IPS DF 6.9 (cell line): ENCODE measurements at places on chromosomes 1 and 21.

DNA sequence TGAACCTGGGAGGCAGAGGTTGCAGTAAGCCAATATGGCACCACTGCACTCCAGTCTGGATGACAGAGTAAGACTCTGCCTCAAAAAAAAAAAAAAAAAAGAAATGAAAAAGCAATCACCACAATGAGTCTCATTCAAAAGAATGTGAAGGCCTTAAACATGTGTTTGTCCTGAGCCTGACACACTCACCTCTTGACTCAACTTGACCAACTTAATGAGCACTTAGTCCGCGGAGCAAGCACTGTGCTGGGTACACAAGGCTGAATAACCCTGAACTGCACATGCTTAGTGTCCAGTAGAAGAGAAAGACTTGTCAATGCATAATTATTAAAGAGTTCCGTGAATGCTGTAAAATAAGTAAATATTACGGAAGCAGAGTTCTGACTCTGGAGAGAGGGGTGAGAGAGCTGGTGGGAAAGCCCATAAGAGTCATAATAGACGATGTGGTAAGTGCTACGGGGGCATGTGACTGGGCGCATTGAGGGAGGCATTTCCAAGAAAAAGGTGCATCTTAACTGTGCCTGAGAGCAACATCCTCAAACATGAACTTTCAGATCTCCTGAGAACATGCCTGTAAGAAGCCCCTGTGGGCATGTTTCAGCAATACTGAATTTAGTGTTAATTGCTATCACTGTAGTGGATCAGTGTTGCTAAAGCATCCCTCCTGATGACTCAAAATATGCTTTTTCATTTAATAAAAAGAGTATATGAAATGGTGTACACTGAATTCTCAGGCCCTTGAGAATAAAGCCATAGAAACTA is 27.2 kb downstream of the MCOLN2 start:
- no peak for DNase-seq

DNA sequence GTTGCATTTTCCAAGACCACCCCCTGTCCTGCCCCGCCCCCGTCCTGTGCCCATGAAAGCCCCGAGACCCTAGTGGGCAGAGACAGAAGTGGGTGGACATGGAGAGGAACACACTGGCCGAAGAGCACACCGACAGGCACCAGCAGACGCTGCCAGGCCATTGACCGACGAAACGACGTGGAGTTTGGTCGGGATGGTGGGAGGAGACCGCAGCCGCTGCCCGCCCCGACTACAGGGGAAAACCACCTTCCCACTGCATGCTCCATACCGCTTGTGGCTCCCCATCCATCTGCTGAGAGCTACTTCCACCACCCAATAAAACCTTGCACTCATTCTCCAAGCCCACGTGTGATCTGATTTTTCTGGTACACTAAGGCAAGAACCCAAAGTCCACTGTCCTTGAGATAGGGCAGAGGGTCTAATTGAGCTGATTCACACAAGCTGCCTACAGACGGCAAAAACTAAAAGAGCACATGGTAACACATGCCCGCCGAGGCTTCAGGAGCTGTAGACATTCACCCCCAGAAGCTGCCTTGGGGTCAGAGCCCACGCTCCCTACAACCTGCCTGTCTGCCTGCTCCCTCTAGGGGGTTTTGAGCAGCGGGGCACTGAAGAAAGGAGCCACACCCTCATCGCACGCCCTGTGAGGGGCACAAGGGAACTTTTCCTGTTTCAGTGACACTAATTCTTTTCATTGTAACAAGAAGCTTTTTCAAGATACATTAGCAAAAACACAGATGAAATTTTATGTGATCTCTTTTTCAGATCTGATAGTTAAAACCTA is 81.2 kb upstream of the RAB3GAP2 start:
- DNase-seq, result no peak

GRCh38 chr1:65729259-65729658 is 63.4 kb upstream of the PDE4B start:
- DNase-seq, result no peak

- DNase-seq, result no peak
These were observed 6.6 kb downstream of the GOLT1A start for GRCh38 chr1:204207136-204207616.

GRCh38 chr1:39103328-39104157 is 77.4 kb downstream of the NDUFS5 start:
- no peak for DNase-seq

DNA sequence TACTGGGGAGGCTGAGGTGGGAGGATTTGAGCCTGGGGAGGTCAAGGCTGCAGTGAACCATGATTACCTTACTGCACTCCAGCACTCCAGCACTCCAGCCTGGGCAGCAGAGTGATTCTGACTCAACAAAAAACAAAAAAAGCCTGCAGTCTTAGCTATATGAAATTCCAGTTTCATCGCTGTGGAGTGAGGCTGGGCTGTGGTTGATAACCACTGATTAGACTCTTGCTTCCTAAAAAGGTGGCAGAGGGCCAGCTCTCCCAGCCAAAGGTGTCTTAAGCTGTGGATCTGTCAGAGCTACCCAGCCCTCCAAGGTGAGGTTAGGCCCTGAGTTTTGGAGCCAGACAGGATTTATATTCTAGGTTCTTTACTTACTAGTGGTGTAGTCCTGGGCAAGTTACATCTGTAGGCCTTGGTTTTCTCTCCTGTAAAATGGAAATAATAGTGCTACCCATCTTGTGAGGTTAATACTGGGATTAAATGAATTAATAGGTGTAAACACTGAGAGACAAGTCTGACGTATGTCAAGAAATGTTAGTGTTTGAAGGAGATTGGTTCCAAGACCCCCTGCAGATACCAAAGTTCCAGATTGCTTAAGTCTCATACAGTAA is 35.9 kb downstream of the TMCC2 start:
- DNase-seq, result no peak

GRCh38 chr1:113207457-113207856 is 134.5 kb downstream of the LRIG2 start:
- no peak for DNase-seq

GRCh38 chr1:8939362-8939995 is 6.2 kb upstream of the CA6 start:
- no peak for DNase-seq

DNA sequence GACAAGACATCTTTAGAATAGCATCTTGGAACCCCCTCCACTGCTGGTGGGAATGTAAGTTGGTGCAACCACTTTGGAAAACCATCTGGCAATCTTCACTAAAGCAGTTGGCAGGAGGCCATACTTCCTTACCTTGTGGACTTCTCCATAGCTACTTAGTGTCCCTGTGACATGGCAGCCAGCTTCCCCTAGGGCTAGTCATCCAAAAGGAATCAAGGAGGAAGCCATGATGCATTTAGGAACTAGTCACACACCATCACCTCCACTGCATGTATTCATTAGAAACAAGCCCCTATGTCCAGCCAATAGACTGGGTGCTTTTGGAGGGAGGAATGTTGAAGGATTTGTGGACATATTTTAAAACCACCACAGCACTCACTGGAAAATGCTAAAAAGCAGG is 19.9 kb downstream of the MX2 start:
- no peak for DNase-seq

- no peak for DNase-seq
These were observed 776 bp downstream of the KDM1A start for GRCh38 chr1:23019863-23020625.

GRCh38 chr1:7526196-7526866 is 244.8 kb upstream of the VAMP3 start:
- no peak for DNase-seq

- no peak for DNase-seq
These were observed 6.3 kb downstream of the INTS11 start for GRCh38 chr1:1318131-1318652.

DNA sequence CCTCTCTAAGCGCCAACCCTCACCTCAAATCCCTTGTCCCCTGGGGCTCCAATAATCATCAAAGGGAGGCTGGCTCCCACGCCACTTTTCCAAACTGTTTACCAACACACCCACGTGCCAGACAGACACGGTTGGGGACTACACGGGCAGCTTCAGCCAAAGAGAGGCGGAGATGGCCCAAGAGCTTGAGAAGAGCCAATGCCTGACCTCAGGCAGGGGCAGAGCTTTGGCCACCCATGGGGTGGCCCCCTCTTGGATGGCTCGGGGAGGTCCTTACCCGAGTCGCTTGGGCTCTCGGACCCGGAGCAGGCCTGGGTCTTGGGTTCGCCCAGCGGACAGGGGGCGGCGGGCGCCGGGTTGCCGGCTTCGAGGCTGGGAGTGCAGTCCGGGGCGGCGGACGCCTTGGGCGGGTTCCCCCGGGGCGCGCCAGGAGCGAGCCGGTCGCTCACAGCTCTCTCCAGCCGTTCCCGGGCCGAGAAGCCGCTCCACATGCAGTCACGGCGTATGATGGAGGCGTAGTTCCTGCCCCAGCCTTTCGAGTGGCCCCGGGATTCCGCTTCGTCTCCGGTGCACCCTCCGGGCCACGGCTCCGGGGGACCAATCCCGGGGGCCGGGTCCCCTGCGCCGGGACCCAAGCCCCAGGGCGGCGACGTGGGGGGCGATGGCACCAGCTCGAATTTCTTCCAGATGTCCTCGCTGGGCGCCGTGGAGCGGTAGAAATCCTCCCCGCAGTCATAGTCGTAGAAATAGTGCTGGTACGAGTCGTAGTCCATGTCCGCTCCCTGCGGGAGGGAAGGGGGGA is 854 bp downstream of the MYCL start:
- DNase-seq, result no peak

- no peak for DNase-seq
These were observed 18.9 kb downstream of the NOS1AP start for GRCh38 chr1:162088281-162088969.

- no peak for DNase-seq
These were observed 6.1 kb upstream of the SFN start for GRCh38 chr1:26856604-26857469.

DNA sequence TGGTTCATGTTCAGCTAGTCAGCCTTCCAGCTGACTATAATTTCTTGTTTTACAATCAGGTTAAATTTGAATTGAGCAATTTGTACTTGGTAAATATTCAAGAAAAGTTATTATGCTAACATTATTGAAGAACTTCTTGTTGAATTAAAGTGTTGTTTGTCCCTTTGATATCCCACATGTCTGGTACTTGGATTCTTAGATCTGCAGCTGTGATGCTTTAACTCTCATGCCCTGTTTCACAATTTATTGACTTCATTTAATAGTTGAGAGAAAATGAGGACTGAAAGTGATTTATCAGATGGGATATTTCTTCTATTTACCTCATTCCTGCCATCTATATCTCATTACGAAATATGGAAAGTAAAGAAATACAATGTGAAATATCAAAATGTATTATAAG is 92.8 kb downstream of the FASLG start:
- no peak for DNase-seq

GRCh38 chr1:40049725-40050124 is 9.2 kb downstream of the CAP1 start:
- no peak for DNase-seq

GRCh38 chr21:42694751-42695696 is 41.6 kb downstream of the PDE9A start:
- no peak for DNase-seq
